Stimulated activated CD8-positive, alpha-beta memory T cell treated with anti-CD3 and anti-CD28 coated beads, Interleukin-15, amount 100 ng/mL, for 24 hours (primary cell): ENCODE measurements at places on chromosomes 3 and 15.

DNA sequence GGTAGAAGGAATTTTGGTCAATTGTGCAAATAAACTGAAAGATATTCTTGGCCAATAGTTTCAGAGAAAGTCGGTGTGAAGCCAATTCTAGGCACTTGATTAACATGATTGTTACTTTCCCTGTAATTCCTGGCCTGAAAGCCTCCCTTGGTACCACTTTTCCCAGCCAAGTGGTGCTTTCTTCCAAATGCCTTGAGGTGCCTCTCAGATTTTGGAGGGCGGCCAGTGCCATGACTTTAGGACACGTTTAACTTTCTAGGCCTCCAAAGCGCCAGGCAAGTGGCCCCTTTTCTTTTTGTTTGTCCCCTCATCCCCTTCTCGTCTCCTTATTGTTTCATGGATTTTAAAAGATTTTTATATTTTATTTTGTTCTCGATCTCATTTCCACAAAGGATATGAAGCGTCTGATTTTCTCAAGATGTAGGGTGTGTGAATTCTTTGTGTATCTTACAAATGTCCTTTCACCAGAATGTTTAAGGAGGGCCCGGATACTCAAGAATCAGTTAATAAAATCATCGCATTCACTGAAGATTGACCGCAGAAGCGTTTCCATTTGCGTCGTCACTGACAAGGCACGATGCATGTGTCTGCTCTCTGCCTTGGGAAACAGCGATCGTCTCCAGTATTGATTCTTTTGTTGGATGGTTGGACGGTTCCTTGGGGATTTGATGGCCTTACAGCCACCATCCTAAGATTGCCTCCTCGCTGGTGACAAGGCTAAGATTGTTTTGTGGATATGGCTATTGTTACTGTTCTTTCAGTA, 87.8 kb downstream of the ASB7 start:
- no peak for DNase-seq

- no peak for DNase-seq
Observed at GRCh38 chr3:157238457-157238856, 78.5 kb upstream of the CCNL1 start.

DNA sequence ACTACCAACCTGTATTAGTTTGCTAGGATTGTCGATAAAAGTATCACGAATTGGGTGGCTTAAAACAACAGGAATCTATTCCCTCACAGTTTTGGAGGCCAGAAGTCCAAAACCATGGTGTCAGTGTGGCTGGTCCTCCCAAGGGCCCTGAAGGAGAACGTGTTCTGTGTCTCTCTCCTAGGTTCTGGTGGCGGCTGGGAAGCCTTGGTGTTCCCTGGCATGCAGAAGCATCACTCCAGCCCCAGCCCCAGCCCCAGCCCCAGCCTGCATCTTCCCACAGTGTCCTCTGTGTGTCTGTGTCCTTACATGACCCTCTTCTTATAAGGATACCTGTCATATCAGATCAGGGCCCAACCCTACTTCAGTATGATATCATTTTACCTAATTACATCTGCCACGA, 272.5 kb upstream of the LYSMD4 start:
- no peak for DNase-seq

GRCh38 chr3:16788440-16789056, 96.2 kb upstream of the PLCL2 start:
- DNase-seq = no peak

DNA sequence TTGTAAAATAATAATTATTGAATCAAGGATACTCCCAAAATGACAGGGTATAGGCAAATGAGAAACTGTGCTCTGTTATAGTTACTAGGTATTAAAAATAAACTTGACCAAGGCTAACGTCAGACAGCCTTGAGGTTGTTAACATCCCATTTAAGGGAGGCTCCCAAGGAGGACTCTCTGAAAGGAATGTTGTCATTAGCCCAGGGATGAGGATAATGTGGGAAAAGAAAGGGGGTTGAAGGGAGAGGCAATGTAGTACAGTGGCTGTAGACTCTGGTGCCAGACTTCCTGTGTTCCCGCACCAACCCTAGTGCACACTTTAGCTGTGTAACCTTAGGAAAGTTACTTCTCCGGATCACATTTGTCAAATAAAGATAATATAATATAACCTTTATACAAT, 47.0 kb upstream of the RARB start:
- no peak for DNase-seq

DNA sequence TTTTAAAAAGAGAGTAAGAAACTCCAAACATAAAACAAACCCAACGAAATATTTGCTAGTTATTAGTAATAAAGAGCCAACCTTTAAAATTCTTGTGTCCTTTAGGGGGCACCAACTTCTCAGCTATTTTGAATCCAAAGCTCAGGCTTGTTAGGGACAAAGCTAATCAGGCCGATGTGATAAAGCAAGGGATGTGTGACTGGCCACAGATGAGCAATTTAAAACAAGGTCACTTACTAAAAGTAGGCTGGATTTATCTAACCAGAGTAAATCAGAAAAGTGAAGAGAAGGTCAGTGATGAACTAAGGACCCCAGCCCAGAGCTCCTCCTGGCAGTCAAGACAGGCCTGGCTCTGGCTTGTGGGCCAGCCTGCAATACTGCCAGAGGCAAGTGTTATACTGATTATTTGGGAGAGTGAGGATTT, 108.5 kb downstream of the CYP19A1 start:
- no peak for DNase-seq

DNA sequence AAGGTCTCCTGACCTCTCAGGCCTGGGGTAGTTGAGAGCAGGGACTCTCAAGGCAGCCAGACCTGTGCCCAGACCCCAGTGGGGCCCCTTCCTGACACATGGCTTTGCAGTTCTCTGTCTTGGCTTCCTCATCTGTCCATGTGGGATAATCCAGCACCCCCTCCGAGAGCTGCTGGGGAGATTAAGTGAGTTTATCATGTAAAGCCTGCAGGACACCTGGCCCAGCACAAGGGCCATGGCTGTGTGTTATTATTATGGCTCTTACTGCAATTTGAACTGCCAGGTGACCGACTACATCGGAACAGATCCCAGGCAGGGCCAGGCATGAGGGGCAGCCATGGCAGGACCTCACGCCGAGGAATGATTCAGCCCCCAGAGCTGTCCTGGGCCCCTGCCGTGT, 12.6 kb downstream of the DUSP7 start:
- no peak for DNase-seq

- no peak for DNase-seq
Observed at GRCh38 chr3:127978636-127979035, 63.6 kb downstream of the KBTBD12 start.

DNA sequence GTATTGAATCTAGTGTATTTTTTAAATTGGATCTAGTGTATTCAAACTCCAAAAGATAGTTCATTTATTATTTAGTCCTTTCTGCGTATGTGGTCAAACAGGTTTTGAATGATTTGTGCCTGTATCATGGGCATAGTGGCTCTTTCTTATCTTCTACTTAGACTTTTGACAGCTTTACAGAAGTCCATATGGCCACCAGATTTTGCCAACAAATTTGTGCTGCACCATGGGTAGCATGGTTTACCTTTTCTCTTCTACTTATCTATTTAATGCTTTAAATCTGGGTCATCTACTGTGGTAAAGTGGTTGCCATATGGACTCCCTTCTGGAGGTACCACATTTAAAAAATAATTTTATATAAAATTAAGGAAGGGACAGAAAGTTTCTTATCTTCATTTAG, 66.9 kb upstream of the CADM2 start:
- DNase-seq = no peak

DNA sequence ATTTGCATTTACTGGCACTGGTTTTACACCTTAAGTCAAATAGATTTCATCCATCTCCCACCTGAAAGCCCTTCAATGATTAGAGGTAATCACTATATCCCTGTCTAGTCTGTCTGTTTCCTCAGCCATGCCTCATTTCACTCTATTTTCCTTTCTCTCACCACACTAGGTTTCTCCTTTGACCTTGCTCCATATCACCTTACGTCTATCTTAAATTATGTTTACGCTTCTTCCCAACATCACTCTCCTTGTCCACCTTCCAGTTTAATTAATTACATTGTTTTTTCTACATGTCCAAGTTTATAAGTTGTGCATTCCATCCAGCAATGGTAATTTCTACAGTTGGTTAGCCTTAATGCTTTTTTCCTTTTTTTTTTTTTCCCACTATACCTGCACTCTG, 396.7 kb upstream of the PDZRN3 start:
- no peak for DNase-seq

GRCh38 chr3:59440285-59441028, 390.6 kb upstream of the CFAP20DC start:
- no peak for DNase-seq

DNA sequence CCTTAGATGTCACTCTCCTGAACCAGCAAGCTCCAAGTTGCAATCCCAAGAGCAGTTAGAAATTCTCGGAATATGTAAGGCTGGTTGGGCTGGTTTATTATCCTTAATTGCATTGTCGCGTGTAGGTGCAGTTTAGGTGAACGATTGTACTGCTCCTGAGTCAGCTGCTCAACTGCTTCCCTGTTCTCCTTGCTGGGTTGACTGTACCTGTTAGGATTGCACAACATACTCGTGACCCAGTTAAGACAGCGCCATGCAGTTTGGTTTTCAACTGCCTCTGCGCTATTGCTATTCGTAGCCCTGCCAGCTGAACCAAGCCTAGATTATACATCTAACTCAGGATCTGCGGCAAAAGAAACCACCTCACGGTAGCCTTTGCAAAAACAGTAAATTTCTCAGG, 41.0 kb downstream of the BCL2L10 start:
- no peak for DNase-seq

- DNase-seq = no peak
Observed at GRCh38 chr3:16993227-16993626, 108.5 kb downstream of the PLCL2 start.

- DNase-seq = no peak
Observed at GRCh38 chr3:156675830-156676767, 1.7 kb downstream of the TIPARP start.

DNA sequence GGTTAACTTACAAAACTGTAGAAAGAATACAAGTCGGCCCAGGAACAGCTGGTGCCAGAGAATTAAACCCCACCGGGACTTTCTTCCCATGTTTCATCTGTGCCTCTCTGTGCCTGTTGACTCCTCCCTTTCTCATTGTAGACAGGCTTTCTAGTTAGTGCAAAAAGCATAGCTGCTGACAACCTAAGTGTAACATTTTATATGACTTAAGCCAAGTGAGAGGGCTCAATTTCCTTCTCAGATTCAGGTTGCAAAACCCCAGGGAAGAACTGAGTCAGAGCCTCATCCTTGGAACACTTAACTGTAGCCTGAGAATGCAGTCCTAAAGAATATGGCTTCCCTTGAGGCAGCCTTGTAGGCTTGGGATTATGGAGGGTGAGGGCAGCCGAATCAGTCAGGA, 302.5 kb upstream of the AZI2 start:
- DNase-seq = no peak
